Right renal pelvis (tissue), 4 donors: ENCODE measurements at places on chromosomes 3 and 15. TPM values are rescaled to one million over a fixed set of nuclear protein-coding genes. Genes with fewer than 3 reads are reported as not detected.

The TAMM41 gene
- 17.7 TPM for polyA plus RNA-seq

The ADGRG7 gene
- polyA plus RNA-seq: 0.06 TPM

The BNIP2 gene
- polyA plus RNA-seq: 78.1 TPM

The TGM5 gene
- polyA plus RNA-seq: 0.03 TPM

The FRMD4B gene
- polyA plus RNA-seq: 43.7 TPM

The GOLGA8B gene
- 62.4 TPM for polyA plus RNA-seq

The CILP gene
- 3.5 TPM for polyA plus RNA-seq

The IFT122 gene
- 42.1 TPM for polyA plus RNA-seq

The TNFAIP8L3 gene
- 1.6 TPM for polyA plus RNA-seq

The IL16 gene
- 5.9 TPM for polyA plus RNA-seq
